NCI-H1417 treated with DMSO at 0.1 percent for 48 hours (cell line): ENCODE measurements at places on chromosomes 13 and 19.

DNA sequence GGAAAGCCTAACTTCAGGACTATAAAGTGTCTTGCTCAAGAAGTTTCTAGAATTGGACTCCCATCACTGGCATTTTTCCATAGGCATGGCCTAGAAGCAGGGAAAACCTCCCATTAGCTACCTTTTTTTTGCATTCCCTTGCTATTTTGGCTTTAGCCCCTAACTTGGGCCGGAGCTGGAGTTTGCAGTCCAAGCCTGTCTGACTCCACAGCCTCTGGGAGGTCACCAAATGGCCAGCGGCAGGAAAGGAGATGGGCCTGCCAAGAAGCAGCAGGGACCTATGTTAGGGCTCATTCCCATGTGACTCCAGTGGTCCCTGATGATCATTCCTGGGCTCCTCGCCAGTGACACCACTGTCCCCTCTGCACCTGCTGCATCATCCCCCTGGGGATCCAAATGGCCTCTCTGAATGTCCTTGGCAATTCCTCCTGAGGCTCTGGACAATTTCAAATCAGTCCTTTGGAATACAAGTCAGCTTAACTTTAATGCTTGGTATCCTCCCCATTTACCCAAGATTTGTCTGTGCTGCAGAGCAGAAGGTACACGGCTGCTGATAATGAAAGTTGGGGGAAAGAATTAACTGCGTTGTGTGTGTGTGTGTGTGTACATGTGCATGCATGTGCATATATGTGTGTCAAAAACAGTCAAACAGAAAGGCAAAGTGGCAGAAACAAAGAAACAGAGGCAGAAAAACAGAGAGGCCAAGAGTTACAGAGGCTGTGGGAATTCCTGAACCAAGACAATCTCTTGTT lies 69.8 kb upstream of the SERP2 start:
- no peak for DNase-seq

- no peak for DNase-seq
These were observed 8.0 kb downstream of the VSIG10L start for GRCh38 chr19:51333836-51334460.

GRCh38 chr13:67652887-67653286 lies 422.8 kb upstream of the PCDH9 start:
- DNase-seq, result no peak

- DNase-seq, result no peak
These were observed 1207.2 kb downstream of the SLITRK1 start for GRCh38 chr13:82675024-82675423.

- no peak for DNase-seq
These were observed 38.4 kb upstream of the NANOS3 start for GRCh38 chr19:13838435-13839129.

GRCh38 chr19:13637664-13638063 lies 126.7 kb upstream of the MRI1 start:
- no peak for DNase-seq

GRCh38 chr19:31387717-31388301 lies 38.6 kb upstream of the TSHZ3 start:
- no peak for DNase-seq

DNA sequence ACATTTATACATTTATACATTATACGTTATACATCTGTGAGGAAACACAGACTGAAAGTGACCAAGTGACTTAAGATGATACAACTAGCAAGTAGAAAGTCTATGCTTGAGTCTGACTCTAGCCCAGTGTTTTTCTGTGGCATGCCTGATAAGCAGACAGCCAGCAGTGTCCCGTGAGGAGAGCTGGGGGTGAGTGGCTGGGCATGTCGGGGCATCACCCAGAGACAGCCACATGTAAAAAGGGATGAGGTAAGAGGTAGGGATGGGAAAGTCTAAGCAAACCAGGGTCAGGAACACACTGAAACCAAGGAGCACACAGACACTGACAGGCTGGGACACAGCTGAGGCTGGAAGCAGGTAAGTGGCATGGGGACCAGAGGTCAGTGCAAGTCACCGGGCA lies 333.2 kb downstream of the FOXO1 start:
- no peak for DNase-seq

DNA sequence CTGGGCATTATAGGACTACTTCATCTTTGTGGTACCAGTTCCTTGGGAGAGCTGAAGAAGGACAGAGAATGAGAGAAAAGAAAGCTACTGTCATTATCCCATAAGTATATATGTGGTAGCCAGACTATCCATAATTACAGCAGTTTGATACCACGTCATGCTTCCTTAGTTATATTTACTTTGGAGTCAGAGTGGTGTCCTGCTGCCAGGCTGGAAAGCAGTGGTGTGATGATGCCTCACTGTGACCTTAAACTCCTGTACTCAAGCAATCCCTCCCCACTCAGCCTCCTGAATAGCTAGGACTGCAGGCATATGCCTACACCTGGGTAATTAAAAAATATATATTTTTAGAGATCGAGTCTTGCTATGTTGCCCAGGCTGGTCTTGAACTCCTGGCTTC lies 57.8 kb downstream of the WTIP start:
- DNase-seq, result no peak

- DNase-seq, result no peak
These were observed 12.1 kb upstream of the CEACAM8 start for GRCh38 chr19:42606660-42607351.

DNA sequence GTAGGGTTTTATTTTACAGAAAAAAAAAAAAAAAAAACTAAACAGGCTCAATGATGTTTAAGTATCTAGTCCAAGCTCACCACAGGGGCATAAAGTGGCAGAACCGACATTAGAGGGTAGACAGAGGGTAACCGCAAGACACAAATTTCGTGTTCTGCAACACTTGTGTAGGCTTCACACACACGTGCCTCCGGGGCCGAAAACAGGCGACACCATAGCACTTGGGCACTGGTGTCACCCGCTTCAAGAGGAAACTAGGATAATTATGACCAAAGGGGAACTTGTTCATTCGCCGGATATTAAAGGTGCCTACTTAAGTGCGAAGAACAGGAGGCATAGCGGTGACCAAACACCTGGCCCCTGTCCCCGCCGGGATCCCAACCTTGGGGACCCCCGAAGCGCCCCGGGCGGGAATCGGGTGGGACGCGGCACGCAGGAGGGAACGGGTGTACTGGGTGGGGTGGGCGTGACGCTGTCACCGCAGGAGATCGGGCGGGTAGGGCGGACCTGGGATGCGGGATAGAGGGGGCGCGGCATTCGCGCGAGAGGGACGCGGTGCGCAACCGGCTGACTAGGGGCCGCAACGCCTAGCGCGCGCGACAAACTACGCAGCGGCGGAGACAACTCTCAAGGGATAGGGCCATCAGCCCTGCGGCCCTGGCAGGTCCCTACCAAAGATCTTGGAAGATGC lies 558 bp downstream of the MZT1 start:
- no peak for DNase-seq

DNA sequence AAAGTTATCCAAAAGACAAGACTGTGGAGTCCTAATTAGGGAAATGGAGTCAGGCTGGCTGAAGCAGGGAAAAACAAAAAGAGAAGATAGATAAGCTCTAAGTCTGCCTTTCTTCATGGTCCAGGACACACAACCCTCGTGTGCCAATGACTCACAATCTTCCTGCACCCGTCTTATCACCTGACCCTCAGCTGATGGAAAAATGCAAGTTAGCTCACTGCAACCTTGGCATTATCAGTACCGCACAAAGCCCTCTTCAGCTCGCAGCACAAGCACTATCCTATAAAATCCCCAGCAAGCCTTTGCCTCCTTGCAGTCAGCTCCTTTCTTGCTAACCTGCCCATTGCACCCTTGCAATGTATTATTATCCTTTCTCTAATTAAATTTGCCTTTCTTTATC lies 4.3 kb downstream of the OR7A5 start:
- no peak for DNase-seq

DNA sequence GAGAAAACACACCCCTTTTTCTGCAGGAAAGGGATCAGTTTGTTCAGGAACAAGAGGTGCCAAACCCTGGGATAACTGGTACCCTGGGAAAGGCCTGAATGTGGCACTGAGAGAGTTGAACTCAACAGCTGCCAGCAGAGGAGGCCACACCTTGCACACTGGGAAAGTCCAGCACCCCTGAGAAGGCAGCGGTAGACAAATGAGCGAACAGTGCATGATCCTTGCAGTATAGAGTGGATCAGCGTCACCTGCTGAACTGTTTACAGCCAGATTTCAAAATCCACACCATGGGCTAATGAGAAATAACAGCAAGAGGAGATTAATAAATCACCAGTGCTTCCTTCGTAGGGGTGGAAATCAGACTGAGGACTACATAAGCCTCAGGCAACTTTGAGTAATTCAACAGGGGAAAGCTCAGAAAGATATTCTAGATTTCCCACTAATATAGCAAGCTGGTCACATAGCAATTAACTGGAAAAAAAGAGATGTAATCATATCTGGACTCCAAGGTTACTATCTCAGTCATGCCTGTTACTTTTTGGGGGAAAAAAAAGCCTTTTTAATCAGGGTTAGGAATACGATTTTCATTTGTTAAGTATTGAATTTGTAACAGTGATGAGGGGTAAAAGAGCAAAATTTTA lies 52.0 kb downstream of the DCT start:
- peak; percentile 80 for DNase-seq

GRCh38 chr19:11209839-11210655 lies 12.7 kb upstream of the KANK2 start:
- no peak for DNase-seq

- DNase-seq, result no peak
These were observed 14.8 kb upstream of the MTUS2 start for GRCh38 chr13:28805193-28805819.
